Activated CD8-positive, alpha-beta T cell treated with anti-CD3 and anti-CD28 coated beads for 36 hours (primary cell): ENCODE measurements at places on chromosomes 6 and 20. TPM values are rescaled to one million over a fixed set of nuclear protein-coding genes. Genes with fewer than 3 reads are reported as not detected.

Gene PIM1
- total RNA-seq, result 293 TPM

Gene PSMF1
- total RNA-seq, result 150 TPM

Gene HAO1
- total RNA-seq, result not detected

Gene CHRNA4
- not detected for total RNA-seq

Gene MMUT
- total RNA-seq, result 11.9 TPM

Gene EGFL8
- 14.0 TPM for total RNA-seq

Gene PAK5
- total RNA-seq, result not detected

Gene LRRC73
- 0.18 TPM for total RNA-seq

Gene MYH7B
- 0.38 TPM for total RNA-seq
